ENCODE measurements at places on chromosomes 3 and 15. TPM values are rescaled to one million over a fixed set of nuclear protein-coding genes. Genes with fewer than 3 reads are reported as not detected.

DNA sequence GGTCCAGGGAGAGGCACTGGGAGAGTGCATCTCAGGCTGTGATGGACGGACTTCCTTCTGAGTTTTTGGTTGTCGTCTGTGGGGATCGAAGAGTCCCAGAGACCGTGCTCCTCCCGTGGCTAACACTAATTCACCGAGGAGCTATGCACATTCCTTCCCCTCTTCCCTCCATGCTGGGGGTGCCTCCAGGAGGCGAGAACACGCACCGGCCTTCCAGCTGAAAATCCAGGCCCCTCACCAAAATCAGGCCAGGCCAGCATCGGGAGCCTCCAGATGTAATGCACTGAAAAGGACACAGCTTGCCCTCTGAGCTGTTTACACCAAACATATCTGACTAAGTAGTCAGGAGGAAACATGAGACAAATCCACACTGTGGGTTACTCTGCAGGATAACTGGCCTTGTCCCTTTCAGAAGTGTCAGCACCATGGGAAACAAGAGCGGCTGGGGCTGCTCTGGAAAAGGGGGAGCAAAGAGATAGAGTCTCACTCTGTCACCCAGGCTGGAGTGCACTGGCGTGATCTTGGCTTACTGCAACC lies 5.5 kb downstream of the RNU5B-1 start:
- H3K27ac ChIP-seq, result no peak overlapping the region
- no peak for DNase-seq
- no peaks in the 10 kb centered on the region for H3K4me1 ChIP-seq
- H3K4me3 ChIP-seq, result no peak overlapping the region

- no peaks in the 10 kb centered on the region for H3K4me1 ChIP-seq
- no peak overlapping the region for H3K4me3 ChIP-seq
- H3K27ac ChIP-seq, result no peak overlapping the region
- H3K36me3 ChIP-seq, result no peaks in the 10 kb centered on the region
Observed at GRCh38 chr3:4231041-4231440, 72.1 kb upstream of the SETMAR start.

GRCh38 chr3:128813097-128813496 lies 66.3 kb upstream of the ACAD9 start:
- no peak overlapping the region for H3K27ac ChIP-seq
- H3K27me3 ChIP-seq, result no peaks in the 10 kb centered on the region
- no peak for DNase-seq
- peaks cover 51% of the 10 kb centered on the region for H3K36me3 ChIP-seq
- H3K4me3 ChIP-seq, result no peak overlapping the region

GRCh38 chr3:151003029-151003767 lies 30.7 kb upstream of the CLRN1 start:
- no peak for DNase-seq
- H3K27me3 ChIP-seq, result peaks cover 4% of the 10 kb centered on the region
- no peak overlapping the region for H3K27ac ChIP-seq

Gene COL6A5
- polyA plus RNA-seq, result not detected

Gene RAD51
- polyA plus RNA-seq, result 0.39 TPM

All from naive thymus-derived CD4-positive, alpha-beta T cell (primary cell).